CD8-positive, alpha-beta memory T cell (primary cell): ENCODE measurements at places on chromosomes 7 and 10. TPM values are rescaled to one million over a fixed set of nuclear protein-coding genes. Genes with fewer than 3 reads are reported as not detected.

DNA sequence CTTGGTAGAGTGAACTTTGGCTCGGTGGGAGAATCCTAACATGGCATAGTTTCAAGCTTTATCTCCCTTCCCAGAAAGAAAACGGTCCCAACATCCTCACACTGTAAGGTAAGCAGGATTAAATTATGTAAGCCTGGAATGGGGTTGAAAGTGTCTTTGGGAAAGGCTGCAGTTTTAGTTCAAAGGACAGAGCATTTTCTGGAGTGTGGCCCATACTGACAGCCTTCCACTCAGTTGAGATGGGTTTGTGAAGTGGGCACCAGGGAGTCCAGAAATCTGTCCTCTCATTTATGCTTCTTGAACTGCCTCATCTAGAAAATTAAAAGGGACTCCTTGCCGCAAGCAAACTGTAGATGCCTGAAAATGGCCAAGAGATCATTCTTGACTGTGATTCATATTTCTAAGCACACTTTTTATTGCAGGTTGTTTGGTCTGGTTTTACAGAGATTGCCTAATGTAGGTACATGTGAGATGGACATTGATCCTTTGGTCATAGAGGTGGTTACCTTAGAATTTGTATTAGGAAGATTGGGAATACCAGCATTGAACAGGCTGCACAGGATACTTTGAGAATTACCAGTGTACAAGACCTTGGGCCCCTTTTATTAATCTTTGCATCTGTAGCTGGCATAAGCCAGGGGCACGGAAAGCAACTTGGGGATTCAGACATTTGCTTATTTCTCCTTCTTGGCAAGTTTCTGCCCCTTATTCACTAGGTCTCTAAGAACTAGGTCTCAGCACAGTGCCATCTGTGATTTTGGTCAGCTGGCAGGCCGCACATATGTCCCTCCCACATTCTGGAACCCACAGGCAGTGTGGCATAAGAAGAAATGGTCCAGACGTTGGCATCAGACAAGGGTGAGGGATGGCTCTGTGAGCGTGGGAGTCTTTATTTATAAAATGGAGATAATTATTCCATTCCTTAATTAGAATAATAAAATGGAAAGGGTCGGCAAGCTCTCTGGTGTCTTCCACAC lies 125.9 kb downstream of the GLCCI1 start:
- no peak for DNase-seq

DNA sequence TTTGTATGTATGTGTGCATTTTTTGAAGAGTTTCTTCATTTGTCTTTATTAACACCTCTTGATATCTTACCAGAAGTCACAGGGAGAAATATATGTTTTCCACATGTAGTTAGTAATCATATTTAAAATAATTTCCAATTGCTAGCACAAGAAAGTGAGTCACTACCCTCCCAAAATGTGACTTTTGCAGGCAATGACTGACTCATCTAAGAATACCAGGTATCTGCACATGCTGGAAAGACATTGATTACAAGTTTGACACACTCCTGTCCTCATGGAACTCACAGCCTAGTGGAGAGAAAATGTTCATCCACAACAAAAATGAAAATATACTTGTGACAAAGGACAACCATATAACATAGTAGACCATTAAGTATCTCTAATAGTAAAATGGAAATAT lies 82.9 kb downstream of the SEMA3D start:
- DNase-seq, result no peak

DNA sequence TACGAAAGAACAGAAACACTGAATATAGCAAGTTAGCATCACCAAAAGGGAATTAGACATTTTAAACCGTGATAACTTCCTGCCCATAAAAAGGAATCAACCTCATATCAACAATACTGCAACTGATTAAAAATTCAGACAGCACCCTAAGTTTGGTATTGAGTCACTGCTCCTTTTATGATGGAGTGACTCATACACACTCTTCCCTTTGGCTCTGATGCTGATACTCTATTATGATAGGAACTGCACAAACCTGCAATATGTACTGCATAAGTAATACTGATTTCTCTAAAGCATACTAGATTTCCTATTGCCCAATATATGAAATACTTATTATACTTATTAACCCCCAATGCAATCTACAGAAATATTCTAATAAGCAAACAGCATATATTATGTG lies 118.7 kb downstream of the PARD3 start:
- DNase-seq, result no peak

- no peak for DNase-seq
Observed at GRCh38 chr10:78402591-78402990, 368.9 kb downstream of the RPS24 start.

GRCh38 chr7:5704534-5704922 lies 76.9 kb downstream of the RNF216 start:
- peak; percentile 80 for DNase-seq

DNA sequence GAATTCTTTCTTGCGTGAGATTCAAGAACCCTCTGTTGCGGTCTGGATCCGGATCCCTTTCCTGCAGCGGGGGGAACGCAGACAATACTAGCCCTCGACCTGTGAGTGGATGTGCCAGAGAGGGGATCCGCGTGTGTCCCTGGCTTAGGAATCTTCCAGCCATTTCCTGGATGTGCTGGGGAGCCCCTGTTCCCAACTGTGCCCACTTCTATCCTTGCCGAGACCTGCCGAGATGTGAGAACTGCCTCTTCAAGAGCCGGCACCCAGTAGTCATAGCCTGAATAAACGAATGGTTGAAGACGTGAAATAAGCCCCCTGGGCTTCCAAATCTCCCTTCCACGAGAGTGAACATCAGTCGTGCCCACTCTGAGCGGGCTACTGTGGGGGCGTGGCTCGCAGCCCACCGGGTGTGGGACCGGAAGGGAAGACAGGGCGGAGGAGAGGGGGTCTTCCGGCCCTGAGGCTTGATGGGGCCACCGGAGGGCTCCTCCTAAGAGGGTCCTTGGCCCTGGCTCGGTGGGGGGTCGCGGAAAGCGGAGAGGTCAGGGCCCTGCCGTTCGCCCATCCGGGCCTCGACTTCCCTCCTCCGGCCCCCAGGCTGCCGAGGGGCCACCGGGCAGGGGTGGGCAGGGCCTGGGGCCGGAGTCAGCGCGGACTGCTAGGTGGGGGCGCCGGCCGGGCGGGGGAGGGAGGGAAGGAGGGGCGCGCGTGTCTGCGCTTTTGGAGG lies 1.3 kb upstream of the CCDC136 start:
- no peak for DNase-seq

GRCh38 chr7:52928591-52928990 lies 106.8 kb upstream of the POM121L12 start:
- no peak for DNase-seq

DNA sequence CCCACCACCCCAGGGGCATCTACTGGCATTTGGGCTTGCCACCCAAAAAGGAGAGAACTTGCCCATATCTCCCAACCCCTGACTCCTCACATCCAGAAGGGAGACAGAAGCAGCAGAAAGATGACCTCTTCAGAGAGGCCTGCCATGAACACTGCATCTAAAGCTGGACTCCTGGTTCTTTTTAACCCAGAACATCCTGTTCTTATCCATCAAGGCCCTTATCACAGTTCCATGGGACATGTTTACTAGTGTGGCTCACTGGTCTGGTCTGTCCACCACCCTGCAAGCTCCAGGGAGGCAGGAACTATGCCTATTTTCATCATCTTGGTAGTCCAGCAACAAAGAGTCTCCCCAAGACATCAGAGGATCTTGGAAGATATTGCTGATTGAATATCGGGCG lies 114.9 kb upstream of the PDLIM1 start:
- no peak for DNase-seq

DNA sequence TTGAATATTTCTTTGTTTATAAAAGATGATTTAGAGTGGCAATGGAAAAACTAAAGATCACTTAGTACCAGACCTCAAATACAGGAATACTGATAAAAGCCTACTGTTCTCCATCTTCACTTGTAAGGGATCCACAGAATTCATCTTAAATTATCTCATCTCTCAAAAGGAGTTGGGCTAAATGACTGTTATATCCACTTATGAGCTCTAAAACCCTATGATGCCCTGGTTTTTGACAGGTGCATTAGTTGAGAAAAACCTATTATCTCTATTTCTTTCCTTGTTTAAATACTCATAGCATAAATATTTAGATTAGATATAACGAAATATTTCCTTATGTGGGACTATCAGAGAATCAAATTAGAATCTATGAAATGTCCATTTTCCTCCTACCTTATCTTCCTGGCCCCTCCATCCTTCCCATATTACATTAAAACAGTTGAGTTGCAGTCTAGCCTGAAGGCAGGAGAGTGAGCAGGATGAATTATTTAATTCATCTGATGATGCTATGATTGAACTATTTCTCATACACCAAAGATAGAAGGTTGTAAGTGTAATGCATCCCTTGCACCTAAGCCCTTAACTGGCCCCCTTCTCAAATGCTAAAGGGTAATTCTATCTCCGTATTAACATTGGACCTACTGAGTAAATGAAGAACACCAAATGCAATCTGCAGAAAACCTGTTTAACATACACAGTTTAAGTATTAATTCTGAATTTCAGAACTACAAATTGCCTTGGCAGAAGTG lies 29.7 kb downstream of the PPP3CB start:
- no peak for DNase-seq

DNA sequence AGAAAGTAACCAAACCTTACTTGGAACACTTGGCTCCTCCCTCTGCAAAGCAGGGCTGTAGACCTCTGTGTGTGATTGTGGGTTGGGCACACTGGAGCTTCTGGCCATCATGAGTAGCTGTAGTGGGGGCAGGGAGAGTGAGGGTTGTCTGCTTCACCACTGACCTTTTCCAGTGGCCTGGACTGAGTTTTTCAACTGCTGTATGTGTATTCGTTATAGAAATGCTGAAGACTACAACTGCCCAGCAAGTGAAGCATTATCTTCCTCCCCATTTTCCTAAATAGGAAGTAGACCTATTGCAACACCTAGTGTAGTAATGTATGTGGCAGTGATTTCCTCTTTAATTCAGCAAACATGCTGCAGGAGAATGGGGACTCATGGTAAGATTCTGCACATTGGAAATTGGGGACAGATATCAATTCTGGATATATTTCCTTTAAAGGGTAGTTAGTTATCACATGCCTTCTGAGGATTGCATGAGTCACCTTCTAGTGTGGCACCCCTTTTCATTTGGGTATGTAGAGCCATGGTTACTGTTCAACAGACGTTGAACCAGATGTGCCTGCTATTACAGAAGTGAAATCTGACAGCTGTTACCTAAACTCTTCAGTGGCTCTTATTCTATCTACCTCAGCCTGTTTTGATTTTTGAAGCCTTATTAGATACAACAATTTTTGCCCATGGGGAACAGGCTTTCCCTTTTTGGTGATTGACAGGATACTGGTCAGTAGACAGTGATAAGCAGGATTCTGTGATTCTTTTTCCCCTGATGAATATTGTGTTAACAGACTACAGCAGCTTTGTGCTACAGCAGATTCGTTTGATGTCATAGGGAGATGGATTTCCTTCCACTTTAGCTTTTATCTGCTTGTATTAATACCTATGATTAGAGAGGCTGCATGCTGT lies 130.9 kb downstream of the SND1 start:
- no peak for DNase-seq

- no peak for DNase-seq
Observed at GRCh38 chr7:192701-193480, 520 bp downstream of the FAM20C start.

- DNase-seq, result no peak
Observed at GRCh38 chr10:86685893-86686632, 17.8 kb downstream of the LDB3 start.

- DNase-seq, result no peak
Observed at GRCh38 chr7:103870664-103871063, 118.8 kb downstream of the RELN start.

GRCh38 chr7:151274396-151274795 lies 25.9 kb upstream of the SMARCD3 start:
- DNase-seq, result no peak

DNA sequence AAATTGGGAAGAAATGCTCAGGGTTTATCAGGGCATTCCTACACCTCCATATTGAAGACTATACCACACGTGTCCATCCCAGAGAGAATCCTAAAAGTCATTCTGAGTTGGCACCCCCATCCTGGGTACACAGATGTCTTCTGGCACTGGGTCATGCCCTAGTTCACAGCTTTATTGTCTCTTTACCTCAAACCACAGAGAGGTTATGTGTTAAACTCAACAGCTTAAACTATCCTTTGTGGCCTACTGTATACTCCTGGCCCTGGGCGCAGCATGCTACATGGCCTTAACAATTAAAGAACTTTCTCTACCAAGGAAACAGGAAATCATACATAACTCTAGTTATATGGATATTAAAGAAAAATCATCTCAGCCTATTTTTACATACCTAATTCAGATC lies 115.6 kb upstream of the SEM1 start:
- DNase-seq, result no peak

DNA sequence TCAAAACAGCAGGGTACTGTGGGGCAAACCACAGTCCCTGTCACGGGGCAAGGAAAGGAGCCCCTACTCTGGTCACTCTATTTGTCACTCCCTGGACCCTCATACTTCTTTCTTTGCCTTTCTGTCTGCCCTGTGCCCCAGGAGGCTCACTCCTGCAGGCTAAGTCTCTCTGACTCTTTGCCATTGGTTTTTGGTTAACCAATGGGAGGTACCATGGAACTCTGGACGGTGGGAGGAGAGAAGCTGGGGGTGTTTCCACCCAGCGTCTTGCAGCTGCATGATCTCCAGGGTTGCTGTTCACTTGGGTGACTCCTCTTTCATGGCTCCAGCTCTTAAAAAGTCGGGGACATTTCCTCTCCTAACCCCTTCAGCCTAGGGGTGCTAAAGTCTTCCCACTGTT lies 15.4 kb upstream of the EIF5AL1 start:
- no peak for DNase-seq

Gene STEAP1
- total RNA-seq, result not detected

Gene MRLN
- total RNA-seq, result not detected

Gene CPN1
- not detected for total RNA-seq

Gene GCK
- 1.8 TPM for total RNA-seq

Gene C1QL3
- total RNA-seq, result 0.26 TPM

Gene TMEM178B
- total RNA-seq, result 0.97 TPM
